Caki2 (cell line): ENCODE measurements at places on chromosomes 2 and 18.

DNA sequence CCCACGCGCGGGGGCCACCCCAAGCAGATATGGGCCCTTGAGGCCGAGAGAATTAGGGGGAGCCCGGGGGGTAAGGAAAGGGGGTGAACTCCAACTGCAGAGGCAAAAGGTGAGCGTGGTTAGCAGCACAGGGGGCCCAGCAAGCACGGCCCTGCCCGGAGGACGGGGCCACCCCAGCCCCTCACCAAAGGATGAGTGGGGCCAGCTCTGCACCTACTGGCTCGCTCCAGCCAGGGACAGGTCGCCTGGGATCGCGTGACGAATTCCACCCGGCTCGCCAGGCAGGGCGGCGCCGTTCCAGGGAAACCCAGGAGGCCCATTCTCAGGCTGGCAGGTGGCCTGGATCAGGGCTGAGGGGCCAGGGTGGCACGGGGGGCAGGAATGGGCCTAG lies 38.6 kb downstream of the BIN1 start:
- no peak for DNase-seq

GRCh38 chr2:72134408-72134996 lies 13.2 kb downstream of the CYP26B1 start:
- DNase-seq: no peak

- no peak for DNase-seq
Observed at GRCh38 chr18:71105994-71106546, 817.2 kb downstream of the SOCS6 start.

DNA sequence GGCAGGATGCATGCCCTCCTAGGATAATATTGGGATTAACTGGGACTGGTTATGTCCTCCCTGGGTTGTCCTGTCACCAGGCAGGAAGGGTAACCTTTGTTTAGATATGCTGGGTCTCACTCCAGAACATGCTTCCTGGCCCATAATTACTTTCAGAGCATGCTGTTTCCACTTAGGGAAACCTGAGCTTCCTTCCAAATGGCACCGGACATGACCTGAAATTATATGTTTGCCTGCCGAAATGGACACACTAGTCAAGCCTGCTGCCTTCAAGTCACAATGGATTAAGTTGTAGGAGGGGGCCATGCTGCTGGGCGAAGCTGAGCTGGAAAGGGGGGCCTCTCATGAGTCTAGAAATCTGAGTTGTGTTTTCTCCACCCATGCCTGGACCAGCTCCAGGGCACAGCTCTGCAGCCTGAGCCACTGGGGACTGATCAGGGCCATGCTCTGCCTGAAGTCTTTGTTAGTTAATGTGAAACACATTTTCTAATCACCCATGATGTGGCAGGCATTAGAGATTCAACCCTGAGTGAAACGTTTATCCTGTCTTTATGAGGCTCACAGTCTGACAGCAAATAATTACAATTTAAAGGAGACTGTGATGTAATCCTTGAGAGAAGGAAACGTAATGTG lies 273.3 kb downstream of the TNS1 start:
- no peak for DNase-seq

DNA sequence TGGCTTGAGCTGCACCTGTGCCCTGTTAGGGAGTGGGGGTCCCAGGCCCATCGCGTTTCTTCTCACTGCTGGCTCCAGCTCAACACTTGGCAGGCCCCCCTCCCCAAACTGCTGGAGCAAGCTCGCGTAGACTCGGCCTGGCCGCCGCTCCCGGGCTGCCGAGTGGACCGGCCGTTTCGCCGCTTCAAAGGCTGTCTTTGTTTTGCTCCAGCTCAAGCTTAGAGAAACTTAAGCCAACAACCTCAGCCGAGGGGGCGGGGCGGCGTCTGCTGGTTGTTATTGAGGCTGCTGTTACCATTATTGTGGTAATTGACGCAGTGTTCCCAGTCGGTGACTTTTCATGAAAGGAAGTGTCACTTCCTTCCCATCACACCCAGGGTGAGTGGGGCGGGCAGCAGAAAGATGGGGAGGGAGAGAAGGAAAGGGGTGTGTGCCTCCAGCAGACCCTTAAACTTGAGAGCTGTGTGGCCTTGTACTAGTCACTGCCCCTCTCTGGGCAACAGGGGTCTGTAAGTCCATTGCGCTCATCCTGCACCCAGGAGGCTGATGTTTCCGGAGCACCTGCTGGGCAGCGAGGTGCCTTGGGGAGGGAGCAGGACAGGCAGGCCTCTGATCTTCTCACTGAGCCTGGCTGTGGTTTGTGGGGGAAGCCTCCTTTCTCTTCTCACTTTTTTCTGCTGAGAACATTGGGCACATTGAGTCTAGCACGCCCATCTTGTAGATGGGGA lies 2.1 kb downstream of the ARID5A start:
- no peak for DNase-seq

- no peak for DNase-seq
Observed at GRCh38 chr18:394987-395362, 105.5 kb downstream of the COLEC12 start.

GRCh38 chr2:128638341-128639119 lies 319.9 kb upstream of the HS6ST1 start:
- no peak for DNase-seq

DNA sequence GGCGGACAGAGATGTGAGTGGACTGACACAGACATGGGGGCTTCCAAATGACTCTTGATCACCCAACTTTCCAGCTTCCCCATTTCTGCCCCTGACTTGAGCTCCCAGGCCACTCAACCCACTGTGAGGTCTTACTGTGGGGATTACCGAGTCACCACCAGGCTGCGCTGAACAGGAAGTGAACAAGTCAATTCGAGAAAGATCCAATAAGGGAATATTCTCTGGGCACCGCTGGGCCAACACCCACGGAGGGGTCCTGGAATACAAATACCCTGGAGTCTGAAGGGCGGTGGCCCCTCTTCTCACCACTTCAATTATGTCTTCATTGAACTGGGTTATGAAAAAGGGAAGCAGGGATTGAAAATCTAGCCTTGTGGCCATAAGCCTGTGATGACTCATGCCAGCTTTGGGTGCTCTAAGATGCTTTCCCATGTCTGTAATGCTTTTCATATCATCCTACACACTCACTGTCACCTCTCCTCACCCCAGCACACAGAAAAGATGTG lies 37.7 kb downstream of the BCL11A start:
- DNase-seq: no peak

DNA sequence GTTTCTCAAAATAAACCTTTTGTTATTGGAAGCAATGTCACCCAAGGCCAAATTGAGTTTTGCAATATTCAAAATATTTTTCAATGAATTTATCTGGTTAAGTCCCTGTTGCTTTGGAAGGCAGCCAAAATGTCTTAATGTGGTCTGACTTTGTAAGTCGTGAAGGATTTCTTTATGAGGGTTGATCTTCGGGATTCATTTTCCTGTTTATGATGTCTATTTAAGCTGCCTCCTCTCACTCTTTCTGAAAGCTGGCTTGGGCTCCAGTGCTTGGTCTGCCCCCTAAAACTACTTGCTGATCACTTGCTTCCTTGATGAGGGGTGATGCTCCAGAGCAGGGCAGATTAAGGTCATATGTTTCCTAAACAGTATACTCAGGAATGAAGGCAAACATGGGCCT lies 141.1 kb downstream of the ANTXR1 start:
- DNase-seq: no peak

- no peak for DNase-seq
Observed at GRCh38 chr2:23326330-23326729, 58.6 kb upstream of the KLHL29 start.

DNA sequence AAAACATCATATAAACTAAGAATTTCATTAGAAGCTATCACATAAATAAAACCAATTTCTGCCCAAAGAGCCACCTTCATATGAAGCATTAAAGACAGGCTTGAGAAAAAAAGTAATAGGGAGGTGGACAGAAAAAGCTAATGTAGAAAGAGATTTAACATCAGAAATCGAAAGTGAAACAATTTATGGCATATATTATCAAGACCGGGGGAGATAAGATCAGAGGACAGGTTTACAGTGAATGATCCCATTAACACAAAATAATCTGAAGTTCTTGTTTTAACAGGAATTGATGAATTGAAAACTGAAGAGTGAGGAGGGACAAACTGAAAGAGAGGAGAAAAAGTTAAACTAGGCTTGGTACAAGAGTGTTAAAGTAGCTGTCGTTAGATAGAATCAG lies 786.3 kb upstream of the FSHR start:
- no peak for DNase-seq
